Trophoblast cell (in vitro differentiated cells and primary cell): ENCODE measurements at places on chromosomes 2 and 18.

GRCh38 chr2:234741976-234742375 lies 209.8 kb upstream of the SH3BP4 start:
- no peak for DNase-seq

- no peak for DNase-seq
These were observed 3.4 kb downstream of the CYRIA start for GRCh38 chr2:16661936-16662839.

DNA sequence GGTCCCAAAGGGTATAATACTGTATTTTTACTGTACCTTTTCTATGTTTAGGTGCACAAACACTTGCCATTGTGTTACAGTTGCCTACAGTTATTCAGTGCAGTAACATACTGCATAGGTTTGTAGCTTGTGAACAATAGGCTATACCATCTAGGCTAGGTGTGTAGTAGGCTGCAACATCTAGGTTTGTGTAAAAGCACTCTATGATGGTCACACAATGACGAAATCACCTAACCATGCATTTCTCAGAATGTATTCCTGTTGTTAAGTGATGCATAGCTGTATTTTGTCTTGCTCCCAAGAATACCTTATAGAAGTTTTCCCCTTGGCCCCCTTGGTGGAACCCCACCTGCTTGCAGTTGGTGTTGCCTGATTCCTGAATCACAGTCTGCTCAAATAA lies 29.3 kb upstream of the AGFG1 start:
- DNase-seq = no peak

DNA sequence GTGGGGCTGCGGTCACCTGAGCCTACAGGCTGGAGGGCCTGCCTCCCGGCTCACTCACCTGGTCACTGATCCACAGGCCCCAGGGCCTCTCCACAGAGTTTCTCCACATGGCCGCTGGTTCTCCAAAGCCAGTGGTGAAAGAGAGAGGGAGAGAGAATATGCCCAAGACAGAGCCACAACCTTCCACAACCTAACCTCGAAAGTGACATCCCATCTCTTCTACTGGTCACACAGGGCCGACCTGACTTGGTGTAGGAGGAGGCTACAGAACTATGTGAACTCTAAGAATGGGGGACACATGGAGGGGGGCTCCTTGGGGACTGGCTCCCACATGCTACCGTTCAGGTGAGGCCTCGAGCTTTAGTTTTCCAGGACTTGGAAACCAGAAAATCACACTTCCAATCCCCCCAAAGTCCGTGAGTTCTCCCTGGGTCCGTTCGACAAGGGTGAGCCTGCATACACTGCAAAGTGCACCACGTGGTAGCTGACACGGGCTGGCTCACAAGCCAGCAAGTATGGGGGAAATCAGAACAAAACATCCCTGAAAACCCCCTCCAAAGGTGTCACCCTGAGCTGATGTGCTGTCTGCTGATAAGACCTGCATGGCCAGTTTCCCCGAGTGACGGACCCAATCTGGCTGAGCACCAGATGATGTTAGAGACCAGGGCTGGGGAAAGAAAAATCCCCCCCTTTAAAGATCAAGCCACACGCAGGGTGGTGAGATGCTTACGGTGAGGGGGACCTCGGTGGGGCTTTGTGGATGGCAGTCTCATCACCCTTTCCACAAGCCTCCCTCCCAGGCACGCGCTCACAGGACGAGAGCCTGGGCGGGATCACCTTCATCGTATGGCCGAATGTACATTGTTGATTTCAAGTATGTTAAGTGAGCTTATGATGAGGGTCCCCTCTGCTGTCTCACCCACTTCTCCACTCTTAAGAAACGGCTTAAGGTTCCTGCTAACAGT lies 54.2 kb upstream of the SEMA4C start:
- no peak for DNase-seq

GRCh38 chr2:79189465-79189864 lies 29.9 kb upstream of the REG3A start:
- DNase-seq = no peak

- no peak for DNase-seq
These were observed 77.5 kb downstream of the KLF7 start for GRCh38 chr2:207088276-207088675.

- no peak for DNase-seq
These were observed 138.8 kb upstream of the COPS8 start for GRCh38 chr2:236946871-236947270.

DNA sequence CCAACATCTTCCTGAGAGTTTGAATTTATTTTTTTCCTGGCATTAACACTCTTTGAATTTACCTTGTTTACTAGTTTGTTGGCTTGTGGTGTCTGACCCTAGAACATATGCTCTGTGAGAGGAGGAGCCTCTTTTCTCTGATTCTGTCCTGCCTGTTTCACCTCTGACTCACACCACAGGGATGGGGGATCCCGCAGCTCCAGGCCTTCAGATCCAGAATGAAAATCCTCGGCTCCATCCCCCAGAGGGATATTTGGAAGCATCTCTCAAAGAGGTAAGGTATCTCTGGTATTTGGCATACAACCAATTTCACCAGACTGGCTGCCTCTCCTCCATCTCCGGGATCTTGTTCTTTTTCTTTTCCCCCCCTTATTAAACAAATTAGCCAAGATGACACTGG lies 104.7 kb downstream of the GPR39 start:
- DNase-seq = no peak

GRCh38 chr2:143279672-143280071 lies 150.5 kb downstream of the ARHGAP15 start:
- no peak for DNase-seq

DNA sequence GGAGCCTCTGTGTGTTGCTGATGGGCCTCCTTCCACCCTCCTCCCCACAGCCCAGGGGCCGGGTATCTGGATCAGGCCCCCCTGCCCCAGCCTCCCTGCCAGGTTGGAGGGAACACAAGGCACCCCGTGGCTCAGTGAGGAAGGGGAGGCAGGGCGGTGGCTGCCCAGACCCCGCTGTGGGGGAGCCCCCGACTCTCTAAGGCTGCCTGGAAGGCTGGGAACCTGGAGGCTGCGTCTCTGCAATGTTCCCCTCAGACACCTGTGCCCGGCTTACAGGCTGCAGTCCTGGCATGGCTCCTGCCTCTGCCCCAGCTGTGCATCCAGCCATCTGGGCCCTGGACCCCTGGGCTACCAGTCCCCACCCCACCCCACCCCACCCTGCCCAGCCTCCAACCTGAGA lies 438 bp upstream of the MAB21L4 start:
- no peak for DNase-seq

DNA sequence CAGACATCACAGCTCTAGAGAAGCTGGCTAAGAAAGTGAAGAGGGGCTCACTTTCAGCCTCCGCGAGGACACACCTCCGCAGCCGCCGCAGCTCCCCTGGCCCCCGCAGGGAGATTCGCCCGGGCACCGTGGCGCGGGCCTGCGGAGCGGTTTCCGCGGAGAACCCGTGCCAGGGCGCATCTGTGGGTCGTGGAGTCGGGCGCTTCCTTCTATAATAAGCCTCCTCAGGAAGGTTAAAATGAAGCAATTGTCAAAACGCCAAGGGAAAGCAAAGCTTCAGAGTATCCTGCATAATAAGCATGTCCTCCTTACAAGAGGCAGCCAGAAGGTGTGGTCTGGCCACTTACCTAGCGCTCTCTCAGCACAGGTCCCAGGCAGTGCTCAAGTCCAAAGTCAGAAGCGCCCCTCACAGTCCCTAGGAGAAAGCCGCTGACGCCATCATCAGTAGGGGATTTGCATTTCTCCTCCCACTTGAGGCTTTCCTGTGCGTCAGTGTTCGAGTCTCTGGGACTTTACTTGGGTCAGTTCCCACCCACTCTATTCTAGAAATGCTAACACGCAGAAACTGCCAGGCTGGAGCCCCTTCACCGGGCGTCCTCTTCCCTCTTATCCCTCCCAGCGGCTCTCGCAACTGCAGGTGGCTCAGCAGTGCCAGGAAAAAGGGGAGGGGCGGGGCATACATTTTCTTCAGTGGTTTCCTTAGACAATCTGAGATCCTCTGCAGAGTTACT lies at the start of gene STAT4:
Gene STAT4, minus strand, starts transcription at position 395 of the 731 bp plus-strand sequence. CDS start 2,791 bp downstream, outside the sequence.
- DNase-seq = peak; percentile 47

DNA sequence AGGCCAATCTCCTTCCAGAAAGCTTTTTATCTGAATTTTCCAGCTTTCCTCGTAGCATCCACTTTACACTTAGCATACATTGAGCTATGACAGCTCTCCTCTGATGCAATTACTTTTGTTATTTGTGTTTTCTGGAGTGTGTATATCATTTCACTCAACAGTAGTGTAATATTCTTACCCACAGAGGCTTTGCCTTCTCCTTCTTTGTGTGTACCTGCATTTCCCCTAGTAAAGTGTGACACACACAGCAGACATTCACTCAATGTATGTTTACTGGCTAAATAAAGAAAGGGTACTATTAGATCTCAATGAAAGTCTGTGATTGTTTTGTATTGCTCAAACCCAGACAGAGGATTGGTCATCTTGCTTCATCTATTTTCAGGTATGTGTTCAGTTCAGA lies 193.7 kb upstream of the MEX3C start:
- no peak for DNase-seq
